Thymus (tissue), 14 donors: ENCODE measurements at places on chromosomes 7 and 10.

GRCh38 chr7:37916673-37917660, at the start of gene SFRP4:
TSS of gene SFRP4 (minus strand) at chr7:37916817. CDS start at chr7:37916537, 280 bp downstream.
- no peaks in the 10 kb centered on the region for H3K36me3 ChIP-seq
- H3K27me3 ChIP-seq = peaks cover 18% of the 10 kb centered on the region
- peak within 1 kb of the TSS; percentile 22 for H3K4me3 ChIP-seq
- peaks cover 19% of the 10 kb centered on the region for H3K4me1 ChIP-seq

DNA sequence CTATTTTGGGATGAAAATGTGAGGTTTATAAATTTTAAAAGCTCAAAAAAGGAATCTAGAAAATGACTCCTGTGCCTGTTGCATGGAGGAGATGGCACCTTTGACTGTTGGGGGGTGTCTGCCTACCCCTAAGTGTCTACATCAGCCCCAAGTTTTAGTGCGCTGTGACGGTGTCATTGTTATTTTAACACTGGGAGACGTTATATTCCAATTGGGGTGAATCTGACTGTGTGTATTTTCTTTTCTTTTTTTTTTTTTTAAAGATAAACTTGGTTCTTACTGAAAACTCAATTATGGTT, 517 bp downstream of the SRGN start:
- no peak for DNase-seq
- H3K27me3 ChIP-seq = no peaks in the 10 kb centered on the region
- H3K27ac ChIP-seq = peak overlapping the region; percentile 97
- peak overlapping the region; percentile 96 for H3K4me3 ChIP-seq
- peaks cover 13% of the 10 kb centered on the region for H3K4me1 ChIP-seq

- H3K27me3 ChIP-seq = no peaks in the 10 kb centered on the region
- no peak overlapping the region for H3K4me3 ChIP-seq
- no peak for DNase-seq
- no peak overlapping the region for H3K27ac ChIP-seq
These were observed 1021.9 kb upstream of the AUTS2 start for GRCh38 chr7:68576366-68576765.

GRCh38 chr7:98420966-98421612, 20.2 kb upstream of the BAIAP2L1 start:
- no peaks in the 10 kb centered on the region for H3K27me3 ChIP-seq
- H3K36me3 ChIP-seq = no peaks in the 10 kb centered on the region
- no peak overlapping the region for H3K4me3 ChIP-seq
- no peaks in the 10 kb centered on the region for H3K4me1 ChIP-seq
- DNase-seq = peak; percentile 18

GRCh38 chr10:132684164-132684891, 101.6 kb downstream of the NKX6-2 start:
- no peak overlapping the region for H3K4me3 ChIP-seq
- H3K36me3 ChIP-seq = peaks cover 4% of the 10 kb centered on the region
- no peaks in the 10 kb centered on the region for H3K27me3 ChIP-seq
- peaks cover 17% of the 10 kb centered on the region for H3K4me1 ChIP-seq
- peak; percentile 17 for DNase-seq

DNA sequence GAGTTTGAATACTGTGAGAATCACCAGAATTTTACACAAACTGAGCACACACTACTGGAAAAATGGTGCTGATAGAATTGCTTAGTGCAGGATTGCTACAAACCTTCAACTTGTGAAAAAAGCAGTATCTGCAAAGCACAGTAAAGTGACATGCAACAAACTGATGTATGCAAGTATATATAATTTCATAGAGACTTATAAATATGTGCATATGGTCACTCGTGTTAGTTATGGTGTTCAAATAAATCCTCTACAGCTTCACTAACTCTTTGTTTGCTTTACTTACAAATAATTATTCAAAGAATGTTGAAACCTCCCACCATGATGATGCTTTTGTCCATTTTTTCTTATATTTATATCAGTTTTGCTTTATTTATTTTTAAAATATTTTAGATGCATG, 1130.9 kb upstream of the CELF2 start:
- no peaks in the 10 kb centered on the region for H3K36me3 ChIP-seq
- DNase-seq = no peak
- no peaks in the 10 kb centered on the region for H3K4me1 ChIP-seq
- H3K27ac ChIP-seq = no peak overlapping the region
- H3K4me3 ChIP-seq = no peak overlapping the region

GRCh38 chr10:17785276-17785930, 23.7 kb upstream of the MRC1 start:
- H3K36me3 ChIP-seq = no peaks in the 10 kb centered on the region
- H3K27me3 ChIP-seq = no peaks in the 10 kb centered on the region
- H3K27ac ChIP-seq = no peak overlapping the region
- no peak for DNase-seq

GRCh38 chr10:77552252-77552651, 85.4 kb downstream of the KCNMA1 start:
- no peaks in the 10 kb centered on the region for H3K27me3 ChIP-seq
- no peaks in the 10 kb centered on the region for H3K36me3 ChIP-seq
- H3K27ac ChIP-seq = no peak overlapping the region
- no peak overlapping the region for H3K4me3 ChIP-seq
- DNase-seq = no peak

GRCh38 chr7:140497241-140497769, 18.0 kb upstream of the MKRN1 start:
- no peak overlapping the region for H3K4me3 ChIP-seq
- H3K27me3 ChIP-seq = no peaks in the 10 kb centered on the region
- H3K36me3 ChIP-seq = no peaks in the 10 kb centered on the region
- no peak overlapping the region for H3K27ac ChIP-seq

GRCh38 chr7:110544194-110544593, 546.7 kb upstream of the LRRN3 start:
- no peak for DNase-seq
- no peaks in the 10 kb centered on the region for H3K4me1 ChIP-seq
- no peaks in the 10 kb centered on the region for H3K36me3 ChIP-seq
- no peak overlapping the region for H3K27ac ChIP-seq
- no peaks in the 10 kb centered on the region for H3K27me3 ChIP-seq
- no peak overlapping the region for H3K4me3 ChIP-seq

- H3K27ac ChIP-seq = no peak overlapping the region
- no peaks in the 10 kb centered on the region for H3K36me3 ChIP-seq
- no peaks in the 10 kb centered on the region for H3K4me1 ChIP-seq
- H3K4me3 ChIP-seq = no peak overlapping the region
- no peaks in the 10 kb centered on the region for H3K27me3 ChIP-seq
These were observed 32.2 kb upstream of the COL13A1 start for GRCh38 chr10:69769395-69769992.

DNA sequence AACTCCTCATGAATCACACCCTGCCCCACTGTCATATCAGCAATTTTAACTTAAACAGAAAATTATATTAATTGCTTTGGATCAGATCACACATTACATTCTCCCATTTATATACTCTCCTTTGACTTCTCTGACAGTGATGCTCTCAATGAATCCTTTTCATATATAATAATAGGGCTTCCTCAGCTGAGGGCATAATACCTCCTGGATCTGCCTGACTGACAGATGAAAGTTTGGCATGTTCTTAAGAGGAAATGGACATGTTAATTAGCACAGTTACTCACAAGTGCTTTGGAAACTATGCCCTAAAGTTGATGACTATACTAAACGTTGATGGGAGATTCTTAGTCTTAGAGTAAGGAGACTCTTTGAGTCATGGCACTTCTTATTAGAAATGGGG, 478.2 kb upstream of the LRRN3 start:
- no peak for DNase-seq
- no peak overlapping the region for H3K4me3 ChIP-seq
- H3K27ac ChIP-seq = no peak overlapping the region
- H3K27me3 ChIP-seq = no peaks in the 10 kb centered on the region

DNA sequence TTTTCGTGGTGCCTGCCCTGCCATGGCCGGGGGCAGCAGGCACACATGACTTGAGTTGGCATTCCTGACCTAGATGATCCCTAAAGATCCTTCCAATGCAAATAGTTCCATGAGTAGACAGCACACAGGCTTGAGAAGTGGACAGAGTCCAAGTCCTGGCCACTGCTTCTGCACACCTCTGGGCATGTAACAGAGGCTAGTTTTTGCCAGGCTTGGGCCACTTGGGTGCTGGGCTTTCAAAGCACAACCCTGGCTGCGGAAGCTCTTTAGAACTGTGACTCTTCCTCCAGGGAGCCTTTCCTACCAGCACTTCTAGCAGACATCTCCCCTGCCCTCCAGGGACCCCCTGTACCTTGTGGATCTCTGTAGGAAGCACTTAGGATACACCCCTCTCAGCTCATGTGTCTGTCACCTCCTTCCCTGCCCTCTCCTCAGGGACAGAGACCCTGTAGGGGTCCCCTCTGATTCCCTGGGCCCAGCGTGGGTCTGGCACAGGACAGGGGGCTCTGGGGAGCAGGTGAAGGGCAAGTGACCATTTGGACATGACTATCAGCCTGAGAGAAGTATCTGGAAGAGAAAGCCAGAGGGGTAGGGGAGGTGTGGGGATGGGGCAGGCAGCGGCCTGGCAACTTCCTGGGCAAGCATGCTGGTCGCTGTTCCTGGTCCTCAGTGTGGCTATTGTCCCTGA, 36.2 kb downstream of the ZCCHC24 start:
- H3K36me3 ChIP-seq = no peaks in the 10 kb centered on the region
- peaks cover 5% of the 10 kb centered on the region for H3K27me3 ChIP-seq
- DNase-seq = no peak
- H3K4me1 ChIP-seq = peaks cover 5% of the 10 kb centered on the region
- no peak overlapping the region for H3K4me3 ChIP-seq

- no peaks in the 10 kb centered on the region for H3K36me3 ChIP-seq
- H3K4me3 ChIP-seq = no peak overlapping the region
- no peaks in the 10 kb centered on the region for H3K27me3 ChIP-seq
- H3K4me1 ChIP-seq = no peaks in the 10 kb centered on the region
- DNase-seq = no peak
These were observed 595.5 kb downstream of the REEP3 start for GRCh38 chr10:64116707-64117106.

GRCh38 chr7:30028749-30029635, 780 bp downstream of the PLEKHA8 start:
- H3K4me1 ChIP-seq = peaks cover 11% of the 10 kb centered on the region
- no peaks in the 10 kb centered on the region for H3K36me3 ChIP-seq
- no peaks in the 10 kb centered on the region for H3K27me3 ChIP-seq
- peak; percentile 36 for DNase-seq
- H3K27ac ChIP-seq = peak overlapping the region; percentile 79

DNA sequence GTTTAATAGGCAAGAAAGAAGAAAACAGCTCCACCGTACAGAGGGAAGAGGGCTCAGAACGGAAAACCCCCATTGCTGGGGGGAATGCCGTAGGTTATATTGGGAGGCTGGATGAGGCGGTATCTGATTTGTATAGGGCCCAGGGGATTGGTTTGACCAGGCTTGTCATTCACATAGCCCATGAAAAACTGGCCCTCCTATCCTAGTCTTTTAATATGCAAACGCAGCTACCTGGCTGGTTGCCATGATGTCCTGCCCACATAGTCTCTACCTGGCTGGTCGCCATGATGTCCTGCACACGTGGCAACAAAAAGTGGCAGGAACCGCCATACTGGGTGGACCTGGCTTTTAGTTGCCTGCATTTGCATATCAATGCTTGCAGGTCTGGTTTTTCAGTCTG, 84.7 kb downstream of the AUTS2 start:
- H3K27ac ChIP-seq = no peak overlapping the region
- H3K4me3 ChIP-seq = no peak overlapping the region
- H3K4me1 ChIP-seq = peaks cover 5% of the 10 kb centered on the region
- no peak for DNase-seq

GRCh38 chr10:76632767-76633051, 1004.9 kb downstream of the KCNMA1 start:
- no peak overlapping the region for H3K27ac ChIP-seq
- H3K4me3 ChIP-seq = no peak overlapping the region
- H3K27me3 ChIP-seq = no peaks in the 10 kb centered on the region
- no peaks in the 10 kb centered on the region for H3K36me3 ChIP-seq
- peak; percentile 29 for DNase-seq

DNA sequence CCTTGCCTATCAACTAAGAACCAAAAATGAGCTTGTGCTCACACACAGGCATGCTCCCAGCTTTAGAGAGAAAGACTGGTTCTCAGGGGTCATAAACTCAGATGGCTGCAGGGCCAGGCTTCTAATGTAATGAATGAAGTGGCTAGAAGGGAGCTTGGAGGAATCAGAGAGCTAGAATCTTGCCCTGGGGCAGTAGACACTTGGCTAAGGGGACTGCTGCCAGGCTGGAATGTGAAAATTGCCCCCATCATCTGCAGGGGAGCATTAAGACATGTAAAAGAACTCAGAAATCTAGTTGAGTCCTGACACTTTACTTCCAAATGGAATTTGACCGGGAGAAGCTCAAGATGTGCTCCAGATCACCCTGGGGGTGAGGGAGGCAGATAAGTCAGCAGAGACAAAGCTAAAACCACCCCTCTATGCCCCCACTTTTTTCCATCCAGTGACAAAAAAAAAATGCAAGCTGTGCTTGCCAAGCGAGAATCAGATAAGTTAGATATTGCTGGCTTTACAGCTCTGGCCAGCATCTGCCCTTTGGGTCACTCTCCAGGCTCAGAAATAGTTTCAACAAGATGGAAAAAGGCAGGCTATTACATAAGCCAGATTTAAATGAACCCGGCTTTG, 2.3 kb upstream of the SLC16A9 start:
- peaks cover 51% of the 10 kb centered on the region for H3K27me3 ChIP-seq
- no peak for DNase-seq
- H3K4me3 ChIP-seq = no peak overlapping the region
- H3K4me1 ChIP-seq = peaks cover 5% of the 10 kb centered on the region

GRCh38 chr10:96863922-96864543, 31.9 kb downstream of the LCOR start:
- no peak for DNase-seq
- no peaks in the 10 kb centered on the region for H3K4me1 ChIP-seq
- no peak overlapping the region for H3K4me3 ChIP-seq
- no peaks in the 10 kb centered on the region for H3K36me3 ChIP-seq
- H3K27ac ChIP-seq = no peak overlapping the region

GRCh38 chr10:35399414-35400009, 63.2 kb downstream of the CCNY start:
- H3K4me3 ChIP-seq = no peak overlapping the region
- H3K27me3 ChIP-seq = no peaks in the 10 kb centered on the region
- H3K36me3 ChIP-seq = no peaks in the 10 kb centered on the region
- DNase-seq = no peak
- no peak overlapping the region for H3K27ac ChIP-seq

- DNase-seq = no peak
- no peaks in the 10 kb centered on the region for H3K36me3 ChIP-seq
- H3K27ac ChIP-seq = no peak overlapping the region
- H3K27me3 ChIP-seq = no peaks in the 10 kb centered on the region
These were observed 196.0 kb upstream of the GRB10 start for GRCh38 chr7:50978633-50979215.

DNA sequence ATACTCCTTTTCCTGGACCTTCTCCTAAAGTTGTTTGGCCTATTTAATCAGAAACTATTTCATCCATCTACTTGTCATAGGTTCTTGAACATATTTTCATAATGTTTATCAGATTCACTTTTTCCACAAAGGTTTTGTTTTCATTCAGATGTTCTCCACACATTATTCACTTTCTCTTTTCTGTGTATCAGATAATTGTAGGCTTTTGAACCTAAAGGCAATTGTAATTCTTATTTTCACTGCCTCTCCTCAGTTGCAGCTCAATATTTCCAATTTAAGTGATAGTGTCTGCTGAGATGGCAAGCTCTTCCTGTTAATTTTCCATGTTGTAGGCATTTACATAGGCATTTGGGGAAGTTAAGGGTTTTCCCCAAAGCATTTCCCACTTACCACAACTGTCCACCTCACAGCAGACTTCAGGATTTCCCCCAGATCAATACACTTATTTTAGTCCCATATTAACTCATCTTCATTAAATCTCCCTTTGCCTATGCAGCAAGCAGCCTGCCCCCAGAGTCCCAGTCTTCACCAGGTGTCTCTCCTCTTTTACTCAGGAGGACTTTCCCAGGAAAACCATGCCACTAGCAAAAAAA, 12.3 kb upstream of the IKZF1 start:
- no peaks in the 10 kb centered on the region for H3K4me1 ChIP-seq
- H3K4me3 ChIP-seq = no peak overlapping the region
- H3K27ac ChIP-seq = no peak overlapping the region
- H3K36me3 ChIP-seq = no peaks in the 10 kb centered on the region
